AML-193 (cell line): ENCODE measurements at places on chromosomes 4 and X.

DNA sequence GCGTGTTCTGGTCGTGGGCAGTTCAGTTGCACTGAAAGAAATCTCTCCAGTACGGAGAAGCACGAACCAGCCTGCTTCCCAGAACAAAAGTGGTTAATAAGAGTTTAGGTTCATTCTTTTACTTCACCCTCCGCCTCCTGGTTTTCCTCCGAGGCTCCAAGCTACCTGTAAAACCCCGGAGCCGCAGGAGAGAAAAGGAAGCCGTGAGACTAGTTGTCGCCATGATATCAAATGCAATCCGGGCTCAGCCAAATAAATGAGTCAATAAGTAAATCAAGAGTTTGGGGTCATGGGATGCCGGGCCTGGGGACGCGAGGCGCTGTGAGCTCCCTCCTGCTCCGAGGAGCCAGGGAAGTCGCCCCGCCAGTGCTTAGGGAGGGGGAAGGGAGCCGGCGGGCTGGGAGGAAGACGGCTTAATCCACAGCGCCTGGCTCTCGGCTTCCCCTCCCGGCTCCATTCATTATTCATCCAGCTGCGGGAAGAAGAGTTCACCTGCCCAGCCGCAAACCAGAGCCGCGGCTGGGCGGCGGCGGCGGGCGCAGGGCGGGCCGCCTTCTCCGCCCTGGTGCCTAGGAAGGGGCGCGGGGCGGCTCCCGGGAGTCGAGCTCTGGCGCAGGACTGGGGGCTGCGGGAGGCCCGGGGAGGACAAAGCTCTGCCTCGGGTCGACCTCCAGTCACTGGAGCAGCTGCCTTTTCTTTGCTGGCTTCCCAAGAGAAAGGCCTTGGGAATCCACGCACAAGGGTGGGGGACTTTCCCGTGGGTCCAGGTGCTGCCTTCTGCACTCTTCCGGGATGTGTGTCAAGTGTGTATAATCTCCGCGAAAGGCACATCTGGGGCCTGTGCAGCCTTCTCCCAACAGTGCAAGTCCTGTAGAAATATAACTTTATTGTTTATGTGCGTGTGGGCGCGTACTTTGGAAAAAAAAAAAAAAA, 1.7 kb downstream of the FRAS1 start:
- no peak for DNase-seq

DNA sequence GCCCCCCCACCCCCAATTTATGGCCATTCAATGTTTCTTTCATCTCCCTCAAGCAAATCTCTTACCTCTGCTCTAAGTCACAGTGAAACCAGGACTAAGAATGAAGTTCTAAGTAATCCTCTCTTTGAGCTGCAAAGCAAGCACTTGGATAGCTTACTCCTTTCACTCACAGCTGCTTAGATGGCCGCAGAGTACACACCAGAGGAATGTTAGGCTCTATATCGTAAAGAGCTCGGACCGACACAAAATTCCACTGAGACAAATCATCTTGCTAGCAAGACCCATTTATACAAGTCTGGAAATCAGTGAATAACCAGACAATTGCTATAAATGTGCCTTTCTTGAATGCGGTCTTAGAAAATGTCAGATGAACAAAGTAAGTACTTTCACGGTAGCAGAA, 135.0 kb downstream of the IDS start:
- DNase-seq, result no peak

DNA sequence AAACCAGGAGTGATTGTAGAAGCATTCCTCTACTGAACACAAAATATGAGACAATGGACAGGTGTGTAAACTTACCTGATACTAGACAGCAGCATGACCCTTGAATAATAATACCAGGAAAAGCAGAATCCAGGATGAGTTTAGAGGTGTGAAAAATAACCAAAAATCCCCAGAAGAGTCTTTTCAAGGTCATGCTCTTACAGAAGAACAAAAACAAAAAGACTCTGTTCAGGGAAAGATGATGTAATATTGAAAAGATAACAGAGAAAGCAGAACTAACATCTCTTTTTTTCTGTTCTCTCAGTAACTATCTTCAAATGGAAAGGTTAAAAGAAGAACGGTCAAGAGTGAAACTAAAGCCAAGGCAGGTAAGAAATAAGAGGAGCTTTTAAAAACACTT, 14.0 kb upstream of the ARHGAP10 start:
- DNase-seq, result peak; percentile 28

DNA sequence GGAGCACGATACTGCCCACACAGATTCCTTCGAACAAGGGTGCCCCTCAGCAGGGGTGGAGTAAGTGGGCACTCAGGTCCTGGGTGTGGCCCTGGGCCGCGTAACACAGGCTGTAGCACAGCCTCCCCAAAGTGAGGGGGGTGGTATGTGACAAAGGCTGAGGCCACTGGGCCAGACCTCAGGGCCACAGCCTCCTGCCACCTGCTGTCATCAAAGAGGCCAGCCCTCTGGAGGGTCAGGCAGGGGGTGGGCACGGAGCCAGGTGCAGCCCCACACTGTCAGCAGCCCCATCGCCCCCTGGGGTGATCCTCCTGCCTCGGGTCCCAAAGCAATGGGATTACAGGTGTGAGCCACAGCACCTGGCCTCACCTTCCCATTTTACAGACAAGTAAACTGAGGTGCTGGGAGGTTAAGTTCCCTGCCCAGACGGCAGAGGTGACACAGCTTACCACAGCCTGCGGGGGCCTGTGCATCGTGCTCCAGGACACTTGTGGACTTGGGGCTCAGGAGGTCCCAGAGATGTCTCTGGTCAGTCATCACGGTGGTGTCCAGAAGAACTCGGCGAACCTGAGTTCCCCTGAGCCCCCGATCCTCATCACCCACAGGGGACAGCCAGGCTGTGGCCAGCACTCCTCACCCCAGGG, 27.5 kb upstream of the MXD4 start:
- DNase-seq, result no peak

DNA sequence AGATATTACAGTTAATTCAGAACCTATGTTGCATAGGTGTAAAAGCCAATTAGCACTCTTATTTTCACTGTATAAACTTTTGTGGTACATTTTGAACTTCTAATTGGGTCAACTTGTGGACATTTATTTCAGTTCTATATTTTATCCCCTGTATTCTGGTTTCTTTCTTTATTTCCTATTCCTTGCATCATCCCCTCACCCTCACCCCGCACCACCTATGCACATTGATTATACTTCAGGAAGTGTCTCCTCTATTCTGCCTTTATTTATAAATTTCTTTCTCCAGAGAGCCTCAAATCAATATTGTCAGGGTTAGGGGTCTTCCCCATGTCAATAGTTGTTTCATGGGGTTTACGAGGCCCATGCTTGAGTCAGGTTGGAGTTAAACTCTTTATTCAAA, 83.1 kb downstream of the TEX13C start:
- no peak for DNase-seq

- DNase-seq, result peak; percentile 39
These were observed 157.7 kb downstream of the SMIM20 start for GRCh38 chr4:26071688-26072087.

DNA sequence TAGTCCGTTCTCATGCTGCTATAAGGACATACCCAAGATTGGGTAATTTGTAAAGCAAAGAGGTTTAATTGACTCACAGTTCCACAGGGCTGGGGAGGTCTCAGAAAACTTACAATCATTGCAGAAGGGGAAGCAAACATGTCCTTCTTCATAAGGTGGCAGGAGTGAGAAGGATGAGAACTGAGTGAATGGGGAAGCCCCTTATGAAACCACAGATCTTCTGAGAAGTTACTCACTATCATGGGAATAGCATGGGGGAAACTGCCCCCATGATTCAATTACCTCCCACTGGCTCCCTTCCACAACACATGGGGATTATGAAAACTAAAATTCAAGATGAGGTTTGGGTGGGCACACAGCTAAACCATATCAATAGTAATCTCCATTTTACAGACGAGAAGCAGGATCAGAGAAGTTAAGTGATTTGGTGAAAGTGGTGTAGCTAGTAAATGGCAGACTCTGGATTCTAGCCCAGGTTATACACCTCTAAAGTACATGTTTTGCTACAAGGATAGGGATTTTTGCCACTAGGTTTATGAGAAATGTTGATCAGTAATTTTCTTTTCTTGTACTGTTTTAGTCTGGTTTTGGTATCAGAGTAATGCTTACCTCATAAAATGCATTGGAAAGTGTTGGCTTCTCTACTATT, 47.3 kb upstream of the C1GALT1C1 start:
- DNase-seq, result no peak

- DNase-seq, result no peak
These were observed 1676.4 kb downstream of the PCDH7 start for GRCh38 chr4:32396507-32397070.

DNA sequence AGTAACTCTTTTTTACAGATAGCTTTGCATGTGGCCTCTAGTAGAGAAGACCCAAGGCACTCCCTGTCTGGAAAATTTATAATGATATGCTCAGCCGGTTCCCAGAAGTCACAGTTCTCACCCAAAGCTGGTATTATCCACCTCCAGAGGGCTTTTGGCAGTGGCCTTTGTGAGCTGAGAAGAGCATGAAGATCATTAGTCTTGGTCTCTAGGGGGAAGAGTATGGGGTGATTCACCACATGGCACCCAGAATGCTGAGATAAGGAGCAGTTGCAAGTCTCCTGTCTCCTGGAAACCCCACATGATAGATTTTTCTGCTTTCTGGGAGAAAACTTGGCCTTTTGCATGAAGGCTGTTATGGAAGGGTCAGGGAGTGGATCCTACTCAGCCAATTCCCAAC, 75.4 kb upstream of the PRPS1 start:
- DNase-seq, result no peak

DNA sequence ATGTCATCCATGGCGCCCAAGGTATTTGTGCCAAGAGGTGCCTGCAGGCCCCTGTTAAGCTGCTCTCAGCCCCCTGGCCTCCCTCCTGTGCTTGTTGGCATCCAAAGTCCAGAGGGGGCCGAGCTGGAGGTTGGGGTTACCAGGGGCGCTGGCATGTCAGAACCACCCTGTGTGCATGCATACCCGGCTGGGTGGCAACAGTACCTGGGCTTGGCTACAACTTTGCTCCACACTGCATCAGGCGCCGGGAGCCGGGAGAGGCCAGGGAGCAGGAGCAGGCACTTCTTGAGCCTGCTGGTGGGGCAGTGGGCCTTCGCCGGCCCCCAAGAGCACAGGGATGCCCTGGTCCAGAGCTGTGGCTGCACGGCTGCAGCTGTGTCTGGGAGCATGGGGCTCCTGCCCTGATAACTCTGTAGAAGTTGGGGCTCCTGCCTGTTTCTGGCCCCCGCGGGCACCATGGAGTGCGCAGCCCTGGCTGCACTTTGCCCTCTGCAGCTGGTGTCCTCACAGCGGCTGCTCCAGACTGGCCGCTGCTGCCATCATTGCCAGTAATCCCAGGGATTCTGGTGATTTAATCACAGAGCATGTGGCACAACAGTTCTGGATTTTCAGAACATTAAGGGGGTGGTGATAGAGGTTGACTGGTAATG, 130.3 kb downstream of the ARHGAP10 start:
- no peak for DNase-seq

GRCh38 chr4:40152637-40153036, 44.2 kb upstream of the RHOH start:
- no peak for DNase-seq

- DNase-seq, result no peak
These were observed 313.9 kb downstream of the FBXW7 start for GRCh38 chr4:152221816-152222516.

DNA sequence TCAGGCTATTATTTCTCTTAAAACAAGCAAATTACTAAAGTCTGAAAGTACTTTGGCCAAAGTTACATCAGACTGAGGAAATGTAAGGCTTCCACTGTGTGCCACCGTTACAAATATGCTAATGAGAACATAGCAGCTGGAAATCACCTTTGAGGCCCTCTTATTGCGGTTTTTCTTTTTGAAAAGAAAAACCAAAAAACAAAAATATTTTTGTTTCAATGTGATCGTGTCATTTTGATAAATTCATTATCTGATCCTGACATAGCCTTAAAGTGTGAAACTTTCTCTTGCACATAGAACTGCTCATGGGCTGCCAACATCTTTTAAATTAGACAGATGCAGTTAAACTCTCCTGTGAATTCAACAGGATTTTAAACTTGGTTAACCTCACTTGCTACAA, 2.8 kb upstream of the TIFA start:
- DNase-seq, result no peak

- no peak for DNase-seq
These were observed 115.1 kb downstream of the CAMK2D start for GRCh38 chr4:113646442-113646822.

DNA sequence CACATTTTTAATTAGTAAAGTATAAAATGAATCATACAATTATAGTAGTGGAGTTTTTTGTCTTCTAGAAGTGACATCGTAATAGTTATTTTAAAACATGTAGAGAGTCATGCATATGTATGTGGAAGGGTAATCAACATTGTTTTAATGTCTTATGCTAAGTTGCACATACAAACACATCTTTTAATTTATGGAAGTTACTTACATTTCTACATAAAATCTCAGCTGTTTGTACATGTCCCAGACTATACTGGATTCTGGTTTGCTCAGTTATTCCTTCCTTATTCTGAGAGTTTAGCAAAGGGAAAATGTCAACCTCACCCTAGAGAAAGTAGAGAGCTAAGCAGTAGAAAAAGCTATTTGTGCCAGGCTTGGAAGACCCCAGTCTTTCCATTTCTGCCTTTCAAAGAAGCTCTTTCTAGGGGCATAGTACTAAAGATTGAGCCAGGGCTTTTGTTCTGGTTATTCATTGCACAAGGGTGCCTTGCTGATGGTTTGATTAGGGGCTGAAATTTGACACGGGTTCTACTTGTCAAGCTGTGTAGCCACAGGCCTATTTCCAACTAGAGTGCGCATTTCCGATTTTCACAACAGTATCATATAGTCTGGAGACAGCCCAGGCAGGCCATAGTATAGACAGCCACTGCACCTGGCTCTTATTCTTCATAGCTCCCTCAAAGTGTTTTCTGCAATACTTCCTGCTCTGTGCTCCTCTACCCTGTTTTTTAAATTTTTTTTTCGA, 106.3 kb downstream of the RPA4 start:
- no peak for DNase-seq

DNA sequence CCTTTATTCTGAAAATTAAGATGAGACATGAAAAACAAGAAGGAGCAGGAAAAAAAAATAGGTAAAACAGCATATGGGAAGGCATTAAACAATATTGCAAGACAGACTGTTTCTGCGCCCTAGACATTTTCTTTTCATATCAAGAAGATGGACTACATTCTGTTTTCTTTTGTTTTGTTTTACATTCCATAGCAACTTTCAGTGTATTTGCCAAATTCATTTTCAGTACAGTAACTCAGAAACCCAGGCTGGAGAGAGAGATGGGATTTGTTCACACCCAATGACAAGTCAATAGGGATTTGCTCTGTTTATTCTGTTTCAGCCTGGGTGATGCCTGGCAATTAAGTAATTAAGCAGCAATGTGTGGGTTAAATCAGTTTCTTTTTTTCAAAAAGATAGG, 892.8 kb upstream of the DIAPH2 start:
- DNase-seq, result no peak

DNA sequence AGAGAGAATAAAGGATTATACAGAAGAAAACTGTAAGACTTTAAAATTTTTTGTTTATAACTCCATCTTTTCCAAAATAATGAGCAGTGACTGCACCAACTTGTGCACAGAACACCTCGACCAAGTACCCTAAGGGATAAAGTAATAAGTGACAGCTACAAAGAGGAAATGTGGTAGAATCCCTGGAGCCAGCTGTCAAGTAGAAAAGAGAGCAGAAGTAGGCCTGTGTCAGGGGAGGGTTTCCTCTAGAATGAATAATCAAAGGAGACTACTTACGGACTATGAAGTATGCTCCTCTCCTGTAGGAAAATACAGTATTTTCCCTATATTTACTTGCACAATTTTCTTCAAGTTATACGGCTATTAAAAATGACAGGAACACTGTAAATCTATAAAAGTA, 1.2 kb downstream of the EIF1AX start:
- peak; percentile 2 for DNase-seq
